ENCODE measurements at places on chromosomes 3 and 15. TPM values are rescaled to one million over a fixed set of nuclear protein-coding genes. Genes with fewer than 3 reads are reported as not detected.

The RTP4 gene
- 1.7 TPM for total RNA-seq

The COL6A6 gene
- total RNA-seq, result 10.6 TPM

The FBXO40 gene
- total RNA-seq, result 1.5 TPM

The CADPS gene
- 5.4 TPM for total RNA-seq

The TUSC7 gene
- not detected for total RNA-seq

The NOX5 gene
- 0.23 TPM for total RNA-seq

The ZNF860 gene
- 2.2 TPM for total RNA-seq

The OR5AC2 gene
- not detected for total RNA-seq

The MAP6D1 gene
- total RNA-seq, result 4.0 TPM

The MNS1 gene
- 2.5 TPM for total RNA-seq

The MEX3B gene
- 16.7 TPM for total RNA-seq

The TMEM40 gene
- 1.5 TPM for total RNA-seq

The ATP13A3 gene
- 102 TPM for total RNA-seq

The GP9 gene
- 3.8 TPM for total RNA-seq

The BFSP2 gene
- total RNA-seq, result not detected

The PLSCR4 gene
- 32.8 TPM for total RNA-seq

The SNTN gene
- 0.12 TPM for total RNA-seq

The SIDT1 gene
- 4.7 TPM for total RNA-seq

The CCDC9B gene
- total RNA-seq, result 6.3 TPM

The P2RY13 gene
- total RNA-seq, result 1.2 TPM

The CAND2 gene
- total RNA-seq, result 19.4 TPM

The GABRR3 gene
- not detected for total RNA-seq

The PIF1 gene
- total RNA-seq, result 9.1 TPM

The LIPC gene
- total RNA-seq, result 6.6 TPM

All from metanephros (tissue), 2 donors.